ENCODE measurements at places on chromosomes 16 and 17.

GRCh38 chr17:75539967-75540729, 14.7 kb downstream of the LLGL2 start:
- no peak for DNase-seq

GRCh38 chr17:76497979-76498875, 3.0 kb downstream of the RHBDF2 start:
- no peak for DNase-seq

DNA sequence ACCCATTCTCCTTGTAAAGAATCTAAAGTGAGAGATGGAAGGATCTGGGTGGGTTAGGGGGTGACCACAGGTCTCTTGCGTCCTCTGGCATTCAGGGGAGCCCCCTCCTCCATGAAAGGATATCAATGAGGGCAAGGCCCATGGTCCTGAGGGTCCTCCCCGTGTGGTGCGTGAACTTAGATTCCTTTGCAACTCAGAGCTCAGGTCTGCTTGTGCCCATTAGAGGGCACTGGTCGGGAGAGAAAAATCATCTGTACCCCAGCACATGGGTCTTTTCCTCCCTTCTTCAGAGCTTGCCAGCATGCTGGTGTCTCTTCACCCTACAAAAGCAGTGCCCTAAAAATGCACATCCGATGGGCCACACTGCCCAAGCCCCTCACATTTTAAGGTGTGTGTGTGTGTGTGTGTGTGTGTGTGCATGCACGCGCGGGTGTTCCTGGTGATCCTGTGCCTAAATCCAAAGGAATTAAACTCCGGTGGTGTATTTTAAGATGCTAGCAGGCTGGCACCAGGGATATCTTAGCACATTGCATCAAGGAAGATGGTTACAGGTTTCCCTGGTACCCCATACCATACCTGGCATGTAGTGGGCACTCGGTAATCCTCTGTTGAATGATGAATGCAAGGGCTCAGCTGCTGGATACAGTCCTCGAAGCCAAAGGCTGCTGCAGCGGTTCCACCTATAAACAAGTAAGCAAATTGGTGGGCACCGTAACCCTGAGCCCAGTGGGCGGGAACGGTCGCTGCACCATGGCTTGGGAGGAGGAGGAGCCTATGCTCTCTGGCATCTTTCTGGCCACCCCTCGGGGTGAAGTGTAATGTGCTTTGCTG, 4.7 kb downstream of the C1QTNF1 start:
- DNase-seq, result no peak

DNA sequence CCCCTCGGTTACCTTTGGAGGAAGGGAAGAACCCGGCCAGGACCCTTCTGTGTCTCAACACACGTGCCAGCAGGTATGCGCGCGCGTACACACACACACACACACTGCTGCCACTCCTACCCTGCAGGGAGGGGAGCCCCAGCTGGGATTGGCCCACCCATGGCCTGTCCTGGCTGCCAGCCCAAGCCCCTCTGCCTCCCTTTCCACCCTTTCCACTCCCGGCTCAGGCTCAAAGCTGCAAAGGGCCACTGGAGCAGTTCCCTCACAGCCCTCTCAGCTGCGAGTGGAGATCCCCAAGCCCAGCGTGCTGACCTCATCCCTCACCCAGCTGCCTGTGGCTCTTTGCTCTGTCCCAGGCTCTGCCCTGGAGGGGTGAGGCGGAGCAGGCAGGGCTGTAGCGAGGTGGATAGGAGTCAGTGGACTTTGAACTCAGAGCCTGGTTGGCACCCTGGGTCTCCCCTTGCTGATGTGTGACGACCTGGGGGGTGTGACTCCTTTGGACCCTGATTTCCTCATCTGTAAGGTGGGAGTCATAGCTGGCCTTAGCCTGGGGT, 14.5 kb downstream of the KIF19 start:
- no peak for DNase-seq

Data from cerebellar nuclear complex (tissue), 1 donor.